ENCODE measurements at places on chromosomes 7 and 10. TPM values are rescaled to one million over a fixed set of nuclear protein-coding genes. Genes with fewer than 3 reads are reported as not detected.

The GSTO2 gene
- total RNA-seq = 2.1 TPM

The GCK gene
- total RNA-seq = 1.7 TPM

The SH2D4B gene
- total RNA-seq = not detected

The FBXL13 gene
- total RNA-seq = 0.66 TPM

The ADAM8 gene
- 2.0 TPM for total RNA-seq

The SPDYE8 gene
- total RNA-seq = not detected

The BET1 gene
- 40.3 TPM for total RNA-seq

The NUP205 gene
- total RNA-seq = 31.3 TPM

The SSC4D gene
- 0.33 TPM for total RNA-seq

The NDUFB8 gene
- total RNA-seq = 167 TPM

The ANKRD30A gene
- total RNA-seq = not detected

The TBC1D12 gene
- 13.9 TPM for total RNA-seq

The CPEB3 gene
- 0.66 TPM for total RNA-seq

The PNLIPRP2 gene
- not detected for total RNA-seq

The NAT16 gene
- not detected for total RNA-seq

The PIP gene
- not detected for total RNA-seq

The PRPS1L1 gene
- total RNA-seq = not detected

The SOSTDC1 gene
- total RNA-seq = not detected

The ACTR3C gene
- total RNA-seq = 0.50 TPM

The GRB10 gene
- 64.1 TPM for total RNA-seq

The ATRNL1 gene
- 0.33 TPM for total RNA-seq

The UTF1 gene
- not detected for total RNA-seq

The XRCC2 gene
- total RNA-seq = under 0.01 TPM

The EMX2 gene
- total RNA-seq = not detected

The ATG9B gene
- total RNA-seq = under 0.01 TPM

The TRDMT1 gene
- total RNA-seq = 5.8 TPM

The SPDYE1 gene
- total RNA-seq = under 0.01 TPM

Measured in fibroblast of lung (primary cell).